ENCODE measurements at places on chromosomes 16 and 17. TPM values are rescaled to one million over a fixed set of nuclear protein-coding genes. Genes with fewer than 3 reads are reported as not detected.

DNA sequence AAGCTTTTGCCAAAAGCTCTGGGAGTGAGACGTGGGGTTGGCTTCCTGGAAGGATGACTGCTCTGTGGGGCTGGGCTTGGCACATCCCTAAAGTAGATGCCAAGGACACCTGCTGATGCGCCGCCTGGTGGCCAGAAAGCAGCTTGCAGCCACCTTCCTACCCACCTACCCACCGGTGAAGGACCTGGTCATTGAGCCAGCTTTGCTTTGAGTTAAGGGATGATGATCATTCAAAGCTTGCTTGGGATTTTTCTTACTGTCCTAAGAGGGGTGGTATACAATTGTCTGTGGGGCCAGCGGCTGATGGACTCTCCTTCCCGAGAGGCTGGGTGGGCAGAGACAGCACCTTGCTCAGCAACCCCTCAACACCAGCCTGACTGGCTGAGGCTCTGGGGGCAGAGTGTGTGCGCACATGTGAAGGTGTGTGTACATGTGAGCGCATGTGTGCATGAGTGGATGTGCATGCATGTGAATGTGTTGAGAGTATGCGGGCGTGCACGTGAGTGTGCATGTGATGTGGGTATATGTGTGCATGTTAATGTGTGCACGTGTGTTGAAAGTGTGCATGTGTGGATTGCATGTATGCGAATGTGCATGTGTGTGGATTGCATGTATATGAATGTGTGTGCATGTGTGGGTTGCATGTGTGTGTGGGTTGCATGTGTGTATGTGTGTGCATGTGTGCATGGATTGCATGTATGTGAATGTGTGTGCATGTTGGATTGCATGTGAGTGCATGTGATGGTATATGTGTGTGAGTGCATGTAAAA is 18.6 kb downstream of the C1QTNF1 start:
- H3K4me3 ChIP-seq, result no peak overlapping the region
- DNase-seq, result peak; percentile 86

DNA sequence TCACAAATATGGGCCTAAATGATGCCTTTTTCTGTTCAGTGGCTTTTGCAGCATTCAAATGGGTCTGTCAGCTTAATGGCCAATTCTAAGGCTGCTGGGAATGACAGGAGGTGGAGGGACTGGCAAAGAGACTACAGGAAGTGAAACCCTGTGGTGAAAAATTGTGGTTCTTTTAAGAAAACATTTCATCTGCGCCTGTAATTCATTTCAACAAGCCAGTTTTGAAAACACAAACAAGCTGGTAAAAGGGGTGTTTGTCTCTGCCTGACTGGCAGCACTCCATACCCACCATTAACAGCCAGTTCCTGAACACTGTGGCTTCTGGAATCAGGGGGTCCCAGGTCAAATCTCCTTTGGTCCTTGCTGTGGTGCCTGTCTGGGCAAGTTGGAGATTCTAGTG is 3.6 kb upstream of the KDM8 start:
- DNase-seq, result no peak
- no peak overlapping the region for H3K4me3 ChIP-seq
- H3K27ac ChIP-seq, result peak overlapping the region; percentile 49
- peaks cover 16% of the 10 kb centered on the region for H3K4me1 ChIP-seq
- no peaks in the 10 kb centered on the region for H3K36me3 ChIP-seq

DNA sequence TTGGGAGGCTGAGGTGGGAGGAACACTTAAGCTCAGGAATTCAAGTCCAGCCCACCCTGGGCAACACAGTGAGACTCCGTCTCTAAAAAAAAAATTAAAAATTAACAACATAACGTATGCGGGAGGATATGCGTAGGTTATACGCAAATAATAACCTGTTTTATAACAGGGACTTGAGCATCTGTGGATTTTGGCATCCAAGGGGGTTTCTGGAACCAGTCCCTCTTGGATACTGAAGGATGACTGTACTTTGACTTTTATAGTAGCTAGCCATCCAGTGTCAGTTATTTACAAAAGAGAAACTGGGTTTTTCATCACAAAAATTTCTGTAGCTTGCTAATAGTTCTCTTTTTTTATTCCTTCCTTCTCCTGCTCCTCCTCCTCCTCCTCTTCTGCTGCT is 64.5 kb downstream of the TNRC6C start:
- H3K36me3 ChIP-seq, result no peaks in the 10 kb centered on the region
- no peak overlapping the region for H3K4me3 ChIP-seq
- DNase-seq, result no peak
- H3K4me1 ChIP-seq, result peaks cover 3% of the 10 kb centered on the region

Gene TAT
- not detected for total RNA-seq

Gene KRT20
- not detected for total RNA-seq

- no peaks in the 10 kb centered on the region for H3K27me3 ChIP-seq
- H3K36me3 ChIP-seq, result no peaks in the 10 kb centered on the region
- no peak for DNase-seq
- H3K4me3 ChIP-seq, result no peak overlapping the region
- H3K27ac ChIP-seq, result no peak overlapping the region
Measured at GRCh38 chr17:48261297-48261880, 153.8 kb downstream of the SNX11 start.

- peaks cover 23% of the 10 kb centered on the region for H3K4me1 ChIP-seq
- no peak overlapping the region for H3K4me3 ChIP-seq
- H3K27ac ChIP-seq, result no peak overlapping the region
- no peak for DNase-seq
- H3K27me3 ChIP-seq, result no peaks in the 10 kb centered on the region
Measured at GRCh38 chr17:81256616-81257015, 17.5 kb downstream of the NDUFAF8 start.

Gene EFNB3
- 1.6 TPM for total RNA-seq

GRCh38 chr17:16181581-16181980 is 33.8 kb downstream of the NCOR1 start:
- no peak overlapping the region for H3K4me3 ChIP-seq
- peaks cover 32% of the 10 kb centered on the region for H3K36me3 ChIP-seq
- H3K27me3 ChIP-seq, result no peaks in the 10 kb centered on the region
- H3K4me1 ChIP-seq, result no peaks in the 10 kb centered on the region
- no peak overlapping the region for H3K27ac ChIP-seq

DNA sequence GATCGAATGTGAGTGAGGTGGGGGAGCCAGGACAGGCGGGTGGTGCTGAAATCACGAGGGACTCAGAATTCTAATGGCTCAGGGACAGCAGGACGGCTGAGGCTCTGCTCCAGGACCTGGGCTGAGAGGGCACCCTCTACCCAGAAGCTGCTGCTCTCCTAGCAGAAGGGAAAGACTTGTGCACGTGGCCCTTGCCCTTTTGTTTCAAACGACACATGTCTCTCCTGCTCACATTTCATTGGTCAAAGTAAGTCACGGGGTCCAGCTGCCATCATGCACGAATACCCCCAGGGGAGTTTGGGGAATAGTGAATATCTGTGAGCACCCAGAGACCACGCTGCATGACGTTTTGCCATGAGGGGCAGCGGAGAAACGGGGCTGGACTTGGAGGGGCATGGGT is 73.2 kb downstream of the RTN4RL1 start:
- H3K27ac ChIP-seq, result no peak overlapping the region
- H3K4me1 ChIP-seq, result no peaks in the 10 kb centered on the region
- H3K4me3 ChIP-seq, result no peak overlapping the region
- no peaks in the 10 kb centered on the region for H3K27me3 ChIP-seq
- no peak for DNase-seq

DNA sequence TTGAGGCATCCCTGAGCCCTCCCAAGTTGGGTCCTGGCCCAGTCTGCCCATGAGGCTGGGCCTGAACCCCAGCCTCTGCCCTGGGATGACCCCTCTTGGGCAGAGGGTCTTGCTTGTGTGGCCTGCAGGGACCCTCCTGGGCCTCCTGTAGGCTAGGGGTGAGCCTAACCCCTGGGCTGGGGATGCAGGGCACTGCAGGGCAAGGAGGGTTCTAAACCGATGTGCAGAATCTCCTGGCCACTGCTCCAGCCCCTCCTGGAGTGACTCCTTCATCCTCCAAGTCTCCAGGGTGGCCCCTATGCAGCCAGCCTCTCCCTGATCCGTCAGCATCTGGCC is 37.5 kb downstream of the LGALS9 start:
- no peaks in the 10 kb centered on the region for H3K27me3 ChIP-seq
- DNase-seq, result no peak
- no peak overlapping the region for H3K4me3 ChIP-seq
- H3K27ac ChIP-seq, result no peak overlapping the region
- no peaks in the 10 kb centered on the region for H3K36me3 ChIP-seq

Gene CEP295NL
- total RNA-seq, result 5.5 TPM

Gene GFAP
- total RNA-seq, result not detected

Gene TBC1D28
- not detected for total RNA-seq
